Colonic mucosa (tissue), 4 donors: ENCODE measurements at places on chromosomes 4 and X. TPM values are rescaled to one million over a fixed set of nuclear protein-coding genes. Genes with fewer than 3 reads are reported as not detected.

Gene GAB3
- 1.4 TPM for total RNA-seq

- no peaks in the 10 kb centered on the region for H3K27me3 ChIP-seq
- H3K4me1 ChIP-seq = no peaks in the 10 kb centered on the region
- no peak overlapping the region for H3K4me3 ChIP-seq
- H3K27ac ChIP-seq = no peak overlapping the region
These were observed 527.4 kb downstream of the MID1IP1 start for GRCh38 chrX:39328661-39329060.

Gene SCML2
- total RNA-seq = 2.5 TPM

- no peaks in the 10 kb centered on the region for H3K27me3 ChIP-seq
- H3K27ac ChIP-seq = no peak overlapping the region
- DNase-seq = no peak
- H3K36me3 ChIP-seq = no peaks in the 10 kb centered on the region
These were observed 22.0 kb downstream of the SORCS2 start for GRCh38 chr4:7214359-7214758.

- no peaks in the 10 kb centered on the region for H3K27me3 ChIP-seq
- no peak for DNase-seq
- H3K36me3 ChIP-seq = no peaks in the 10 kb centered on the region
- no peak overlapping the region for H3K4me3 ChIP-seq
These were observed 407.6 kb upstream of the NDST3 start for GRCh38 chr4:117626664-117627063.

DNA sequence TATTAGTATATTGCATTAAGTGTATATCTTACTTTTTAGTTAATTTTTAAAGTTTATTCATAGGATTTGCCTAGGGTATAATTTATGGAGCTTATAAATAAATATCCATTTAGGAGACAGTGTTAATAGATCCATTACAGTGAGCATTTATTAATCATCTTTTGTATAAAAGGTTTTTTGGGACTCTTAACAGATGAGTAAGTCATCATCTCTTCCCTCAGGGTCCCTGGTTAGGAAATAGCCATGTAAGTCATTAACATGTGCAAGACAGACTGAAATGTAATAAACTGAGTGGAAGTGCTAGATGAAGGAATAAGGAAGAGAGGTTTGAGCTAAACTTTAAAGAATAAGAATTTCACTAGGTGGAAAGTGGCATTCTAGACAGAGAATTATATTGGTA is 69.2 kb downstream of the PAQR3 start:
- H3K4me1 ChIP-seq = no peaks in the 10 kb centered on the region
- DNase-seq = no peak
- H3K27me3 ChIP-seq = no peaks in the 10 kb centered on the region
- H3K27ac ChIP-seq = no peak overlapping the region
- no peaks in the 10 kb centered on the region for H3K36me3 ChIP-seq

Gene F11
- 0.54 TPM for total RNA-seq

GRCh38 chrX:20421275-20421674 is 154.6 kb upstream of the RPS6KA3 start:
- no peaks in the 10 kb centered on the region for H3K27me3 ChIP-seq
- DNase-seq = no peak
- no peak overlapping the region for H3K4me3 ChIP-seq
- H3K27ac ChIP-seq = no peak overlapping the region
- no peaks in the 10 kb centered on the region for H3K36me3 ChIP-seq

DNA sequence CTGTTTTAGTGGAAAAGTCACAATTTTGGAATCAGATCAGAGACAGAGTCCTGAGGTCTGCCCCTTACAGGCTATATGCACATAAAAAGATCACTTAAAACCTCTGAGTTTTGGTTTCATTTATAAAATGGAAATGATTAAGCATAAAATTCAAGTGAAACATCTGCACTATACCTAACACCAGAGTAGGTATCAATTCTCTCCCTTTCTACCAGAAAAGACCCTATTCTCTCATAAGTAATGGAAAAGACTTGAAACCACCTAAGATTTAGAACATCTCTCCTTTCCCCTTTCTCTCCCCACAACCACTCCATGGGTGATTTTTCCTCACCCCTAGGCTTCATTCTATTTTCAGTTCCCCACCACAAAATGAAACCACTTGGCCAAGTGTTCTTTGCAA is 907 bp downstream of the LHFPL1 start:
- H3K27ac ChIP-seq = no peak overlapping the region
- H3K4me3 ChIP-seq = no peak overlapping the region
- H3K4me1 ChIP-seq = no peaks in the 10 kb centered on the region
- DNase-seq = no peak
- no peaks in the 10 kb centered on the region for H3K36me3 ChIP-seq

GRCh38 chr4:124803026-124803425 is 90.5 kb upstream of the ANKRD50 start:
- no peak for DNase-seq
- no peak overlapping the region for H3K4me3 ChIP-seq
- H3K27ac ChIP-seq = no peak overlapping the region
- no peaks in the 10 kb centered on the region for H3K4me1 ChIP-seq

Gene TET2
- 20.0 TPM for total RNA-seq

GRCh38 chr4:72365981-72366380 is 203.0 kb downstream of the ADAMTS3 start:
- no peak overlapping the region for H3K27ac ChIP-seq
- no peaks in the 10 kb centered on the region for H3K36me3 ChIP-seq
- DNase-seq = no peak
- no peaks in the 10 kb centered on the region for H3K4me1 ChIP-seq
- H3K4me3 ChIP-seq = no peak overlapping the region

Gene TBX22
- total RNA-seq = not detected

DNA sequence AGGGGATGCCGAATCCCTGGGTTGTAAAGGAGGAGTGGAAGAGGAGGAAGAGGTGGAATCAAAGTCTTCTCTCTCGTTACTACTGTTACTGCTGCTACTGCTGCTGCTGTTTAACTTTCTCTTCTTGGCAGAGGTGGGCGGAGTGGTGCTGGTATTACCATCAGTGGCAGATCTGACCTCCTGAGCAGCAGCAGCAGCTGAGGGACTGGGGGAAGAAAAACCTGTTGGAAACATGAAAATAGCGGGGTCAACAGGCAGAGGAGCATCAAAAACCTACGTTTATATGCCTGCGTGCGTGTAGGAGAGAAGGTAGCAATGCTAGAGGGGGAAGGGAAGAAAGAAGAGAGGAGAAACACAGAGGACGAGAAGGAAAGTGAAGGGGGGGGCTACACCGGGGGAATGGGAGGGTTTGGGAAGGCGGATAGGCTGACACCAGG is 339 bp downstream of the CUL4B start:
- no peaks in the 10 kb centered on the region for H3K27me3 ChIP-seq

Gene GAGE1
- total RNA-seq = not detected

- no peaks in the 10 kb centered on the region for H3K4me1 ChIP-seq
- no peak overlapping the region for H3K4me3 ChIP-seq
- no peaks in the 10 kb centered on the region for H3K36me3 ChIP-seq
- DNase-seq = no peak
- H3K27me3 ChIP-seq = no peaks in the 10 kb centered on the region
These were observed 14.3 kb downstream of the SHROOM3 start for GRCh38 chr4:76449362-76449767.

DNA sequence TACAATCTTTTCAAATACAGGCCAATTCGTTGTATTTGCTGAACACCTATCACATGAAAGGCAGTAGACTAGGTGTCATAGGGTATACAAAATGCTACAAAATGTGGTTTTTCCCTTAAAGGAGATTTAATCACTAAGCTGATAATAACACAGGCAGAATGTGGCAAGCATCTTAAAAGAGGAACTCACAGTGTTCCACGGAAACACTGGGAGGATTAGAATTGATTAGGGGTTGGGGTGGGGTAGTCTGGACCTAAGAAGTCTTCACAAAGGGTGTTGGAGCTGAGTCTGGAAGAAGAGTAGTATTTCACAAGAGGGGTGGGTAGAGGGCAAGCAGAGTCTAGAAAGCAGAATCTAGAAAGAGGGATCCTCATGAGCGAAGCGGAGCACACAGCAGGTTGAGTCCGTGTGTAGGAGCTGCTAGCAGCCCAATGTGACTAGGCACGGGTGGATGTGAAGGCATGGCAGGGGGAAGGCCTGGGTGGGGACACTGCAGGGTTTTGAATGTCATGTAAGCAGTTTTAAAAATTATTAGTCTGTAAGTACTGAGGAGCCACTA is 123.6 kb downstream of the MGST2 start:
- H3K4me3 ChIP-seq = no peak overlapping the region
- no peak overlapping the region for H3K27ac ChIP-seq
- no peak for DNase-seq
- no peaks in the 10 kb centered on the region for H3K36me3 ChIP-seq
- no peaks in the 10 kb centered on the region for H3K27me3 ChIP-seq
- H3K4me1 ChIP-seq = no peaks in the 10 kb centered on the region

DNA sequence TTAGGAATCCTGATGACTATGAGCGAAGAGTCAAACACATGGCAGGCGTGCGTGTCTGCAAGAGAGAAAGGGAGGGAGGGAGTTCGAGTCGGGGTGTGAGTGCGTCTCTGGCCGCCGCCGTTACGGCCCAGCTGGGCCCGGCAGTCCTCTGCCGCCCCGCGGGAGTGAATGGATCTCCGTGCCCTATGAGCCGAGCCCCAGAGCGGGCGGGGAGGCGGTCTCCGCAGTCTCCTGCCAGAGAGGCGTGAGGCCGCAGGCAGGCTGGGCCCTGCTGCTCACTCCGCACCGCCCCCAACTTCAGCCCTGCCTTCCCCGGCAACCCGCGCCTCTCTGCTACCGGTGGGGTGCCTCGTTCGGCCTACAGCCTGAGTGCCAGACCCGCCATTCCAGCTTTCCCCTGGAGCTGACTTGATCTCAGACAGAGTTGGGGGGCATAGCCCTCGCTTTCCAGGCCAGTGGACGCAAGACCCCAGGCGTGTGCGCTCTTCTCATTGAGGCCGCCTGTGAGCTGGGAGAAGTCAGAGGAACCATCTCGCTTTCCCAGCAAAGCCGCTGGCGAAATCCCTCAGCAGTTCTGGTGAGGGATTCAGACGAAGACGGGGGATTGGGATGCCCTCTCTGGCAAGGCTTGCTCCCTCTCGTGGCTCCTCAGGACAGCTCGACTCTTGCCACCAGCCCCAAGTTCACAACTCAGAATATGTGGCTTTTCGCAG is 1.4 kb downstream of the SLC16A2 start:
- H3K36me3 ChIP-seq = no peaks in the 10 kb centered on the region
- H3K27me3 ChIP-seq = peaks cover 12% of the 10 kb centered on the region
- H3K4me3 ChIP-seq = peak overlapping the region; percentile 36

DNA sequence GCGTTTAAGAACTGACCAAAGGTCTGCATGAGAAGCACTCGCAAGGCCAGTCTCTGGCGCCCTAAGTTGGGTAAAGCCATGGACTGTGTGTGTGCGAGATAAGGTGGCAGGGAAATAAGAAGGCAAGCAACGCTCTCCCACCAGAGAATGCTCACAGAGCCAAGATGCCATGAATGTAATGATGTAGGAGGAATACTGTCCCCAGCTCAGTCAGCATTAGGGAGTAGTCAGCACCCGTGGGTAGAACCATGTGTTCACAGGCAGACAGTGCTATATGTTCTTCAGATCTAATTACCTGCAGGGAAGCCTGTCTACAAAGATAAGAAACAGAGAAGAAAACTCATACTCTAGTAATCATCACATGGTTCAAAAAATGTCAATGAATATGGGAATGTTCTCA is 68.8 kb downstream of the SEC24D start:
- H3K27ac ChIP-seq = no peak overlapping the region
- peaks cover 12% of the 10 kb centered on the region for H3K36me3 ChIP-seq
- no peak for DNase-seq
- H3K4me1 ChIP-seq = no peaks in the 10 kb centered on the region
- H3K27me3 ChIP-seq = no peaks in the 10 kb centered on the region
- H3K4me3 ChIP-seq = no peak overlapping the region

Gene FHIP1A
- total RNA-seq = 31.5 TPM

- H3K27ac ChIP-seq = no peak overlapping the region
- DNase-seq = no peak
- H3K27me3 ChIP-seq = no peaks in the 10 kb centered on the region
- no peaks in the 10 kb centered on the region for H3K36me3 ChIP-seq
These were observed 200.9 kb upstream of the FSTL5 start for GRCh38 chr4:162364651-162365050.

DNA sequence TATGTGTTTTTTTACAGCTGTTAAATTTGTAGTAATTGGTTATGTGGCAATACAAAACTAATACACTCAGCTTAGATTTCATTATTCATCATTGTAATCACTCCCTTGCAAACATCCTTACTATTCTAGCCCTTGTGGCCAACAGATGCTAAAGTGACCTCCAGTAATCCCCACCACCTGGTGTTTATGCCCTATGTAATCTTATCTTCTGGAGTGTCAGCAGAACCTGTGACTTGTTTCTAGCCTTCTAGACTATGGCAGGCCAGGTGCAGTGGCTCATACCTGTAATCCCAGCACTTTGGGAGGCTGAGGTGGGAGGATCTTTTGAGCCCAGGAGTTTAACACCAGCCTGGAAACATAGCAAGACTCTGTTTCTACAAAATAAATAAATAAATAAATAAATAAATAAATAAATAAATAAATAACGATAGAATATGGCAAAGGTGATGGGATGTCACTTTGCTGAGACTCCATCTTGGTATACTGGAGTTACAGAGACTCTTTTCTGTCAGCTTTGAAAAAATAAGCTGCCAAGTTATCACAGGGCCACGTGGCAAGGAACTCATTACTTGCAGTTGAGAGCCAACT is 12.3 kb upstream of the TSR2 start:
- H3K36me3 ChIP-seq = no peaks in the 10 kb centered on the region
- no peaks in the 10 kb centered on the region for H3K27me3 ChIP-seq
- H3K4me1 ChIP-seq = no peaks in the 10 kb centered on the region
- DNase-seq = no peak

GRCh38 chr4:168587411-168588125 is 90.7 kb downstream of the PALLD start:
- no peaks in the 10 kb centered on the region for H3K4me1 ChIP-seq
- no peak for DNase-seq
- no peak overlapping the region for H3K4me3 ChIP-seq
- H3K36me3 ChIP-seq = no peaks in the 10 kb centered on the region
- H3K27me3 ChIP-seq = no peaks in the 10 kb centered on the region

DNA sequence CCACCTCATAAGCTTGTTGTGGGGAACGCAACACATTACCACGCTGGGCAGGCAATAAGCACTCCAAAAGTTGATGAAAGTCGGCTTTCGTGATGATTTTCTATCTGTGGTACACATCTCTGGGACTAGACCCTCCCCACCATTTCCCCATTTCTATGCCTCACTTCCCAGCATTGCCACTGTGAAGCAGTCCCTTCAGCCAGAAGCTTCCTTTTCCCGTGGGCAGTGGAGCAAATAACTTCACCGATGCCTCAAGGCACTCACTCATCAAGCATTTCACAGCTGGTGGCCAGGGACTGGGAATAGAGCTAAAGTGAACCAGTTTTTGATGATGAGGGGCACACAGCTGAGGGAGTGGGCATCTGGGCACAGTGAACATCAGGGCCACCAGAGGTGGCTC is 18.9 kb downstream of the C4orf50 start:
- no peaks in the 10 kb centered on the region for H3K36me3 ChIP-seq
- H3K27me3 ChIP-seq = no peaks in the 10 kb centered on the region
- H3K4me3 ChIP-seq = no peak overlapping the region
- DNase-seq = no peak
- no peaks in the 10 kb centered on the region for H3K4me1 ChIP-seq
- H3K27ac ChIP-seq = no peak overlapping the region

DNA sequence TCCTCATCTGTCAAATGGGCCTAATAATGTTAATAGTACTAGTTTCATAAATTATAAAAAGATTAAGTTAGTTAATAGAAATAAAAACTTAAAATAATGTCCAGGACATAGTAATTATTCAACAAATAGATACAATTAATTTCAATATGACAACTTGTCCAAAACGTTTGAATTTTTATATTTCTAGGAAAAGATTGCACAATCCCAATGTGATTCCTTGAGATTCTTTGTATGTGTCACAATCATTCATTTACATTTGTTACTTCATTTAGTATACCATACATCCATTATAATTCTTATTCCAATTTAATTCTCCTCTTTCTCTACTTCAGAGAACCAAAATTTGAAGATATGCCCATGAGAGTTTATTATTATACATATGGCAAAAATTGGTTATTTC is 554.2 kb downstream of the GABRG1 start:
- no peak overlapping the region for H3K4me3 ChIP-seq
- H3K36me3 ChIP-seq = no peaks in the 10 kb centered on the region
- no peaks in the 10 kb centered on the region for H3K4me1 ChIP-seq
- no peak for DNase-seq
